Right ventricle myocardium superior (tissue), 1 donor: ENCODE measurements at places on chromosomes 12 and 14.

GRCh38 chr12:42130672-42131402, 13.8 kb downstream of the GXYLT1 start:
- DNase-seq: peak; percentile 46

DNA sequence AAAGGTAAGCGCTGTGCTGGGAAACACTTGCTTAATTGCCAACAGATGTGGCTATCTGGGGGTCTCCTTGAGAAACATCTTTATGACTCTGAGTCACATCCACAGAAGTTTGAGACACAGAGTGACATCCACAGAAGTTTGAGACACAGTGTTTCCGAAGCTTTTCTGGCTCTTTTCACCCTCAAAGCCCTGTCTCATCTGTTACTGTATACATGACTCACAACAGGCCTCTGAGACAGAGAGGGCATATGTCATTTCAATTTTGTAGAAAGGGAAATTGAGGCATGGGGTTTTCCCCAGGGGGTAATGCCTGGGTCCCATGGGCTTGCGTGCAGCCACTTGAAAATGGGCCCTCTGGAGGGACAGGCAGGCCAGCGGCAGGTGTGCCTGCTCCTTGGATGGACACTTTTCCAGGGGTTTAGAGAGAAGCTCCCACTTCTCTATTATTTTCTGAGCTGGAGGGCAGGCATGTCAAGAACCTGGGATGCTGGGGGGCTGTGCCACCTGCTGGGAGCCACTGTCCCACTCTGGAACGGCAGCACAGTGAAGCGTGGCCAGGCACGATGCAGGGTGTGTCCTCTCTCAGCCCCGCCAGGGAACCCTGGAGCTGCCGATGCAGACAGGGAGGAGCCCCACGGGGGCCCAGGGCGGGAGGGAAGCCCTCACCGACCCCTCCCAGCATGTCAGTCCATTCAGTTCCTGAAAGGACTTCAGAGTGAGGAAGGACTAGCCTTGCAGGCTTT, 111.3 kb upstream of the FKBP4 start:
- no peak for DNase-seq

GRCh38 chr12:9041321-9041720, 52.0 kb downstream of the KLRG1 start:
- no peak for DNase-seq

DNA sequence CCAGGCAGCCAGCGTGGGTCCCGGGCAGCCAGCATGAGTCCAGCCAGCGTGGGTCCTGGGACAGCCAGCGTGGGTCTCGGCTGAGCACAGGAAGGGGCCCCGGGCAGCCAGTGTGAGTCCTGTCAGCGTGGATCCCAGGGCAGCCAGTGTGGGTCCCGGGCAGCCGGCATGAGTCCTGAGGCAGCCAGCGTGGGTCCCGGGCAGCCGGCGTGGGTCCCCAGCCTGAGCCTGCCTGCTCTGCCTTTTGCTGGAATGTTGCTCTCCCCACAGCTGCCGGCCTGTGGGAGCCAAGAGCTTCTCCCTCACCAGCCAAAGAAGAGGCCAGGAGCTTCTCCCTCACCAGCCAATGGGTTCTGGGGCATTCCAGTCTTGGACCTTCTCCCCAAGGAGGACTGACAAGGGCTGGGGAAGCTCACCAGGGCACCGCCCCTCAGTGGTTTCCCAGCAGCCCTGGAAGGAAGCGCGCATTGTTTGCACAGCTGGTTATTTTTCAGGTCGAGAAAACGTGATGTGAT, 15.0 kb upstream of the RFLNA start:
- DNase-seq: no peak

GRCh38 chr14:99907761-99908652, 114.8 kb downstream of the EML1 start:
- no peak for DNase-seq

GRCh38 chr14:75249251-75249957, 29.2 kb upstream of the FOS start:
- no peak for DNase-seq

GRCh38 chr12:131378861-131379665, 331.8 kb upstream of the SFSWAP start:
- no peak for DNase-seq

- no peak for DNase-seq
Measured at GRCh38 chr12:49750027-49750995, 9.0 kb downstream of the TMBIM6 start.

DNA sequence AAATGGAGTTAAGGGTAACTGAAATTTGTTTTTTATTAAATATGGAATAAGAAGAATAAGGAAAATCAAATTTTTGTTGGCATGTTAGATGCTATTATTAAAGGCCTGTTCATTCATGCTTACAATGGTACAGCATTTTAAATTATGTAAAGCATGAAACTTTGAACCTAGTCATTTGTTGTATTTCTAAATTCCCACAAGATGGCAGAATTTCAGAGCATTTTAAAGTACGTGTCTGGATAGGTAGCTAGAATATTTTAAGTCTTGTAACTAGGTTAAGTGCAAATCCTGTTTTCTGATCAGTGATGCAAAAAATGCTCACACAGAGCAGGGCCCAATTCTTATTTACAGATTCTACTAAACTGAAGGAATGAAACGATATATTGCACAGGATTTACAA, 585.6 kb upstream of the MIS18BP1 start:
- no peak for DNase-seq

GRCh38 chr12:5648692-5649359, 216.9 kb downstream of the NTF3 start:
- no peak for DNase-seq

DNA sequence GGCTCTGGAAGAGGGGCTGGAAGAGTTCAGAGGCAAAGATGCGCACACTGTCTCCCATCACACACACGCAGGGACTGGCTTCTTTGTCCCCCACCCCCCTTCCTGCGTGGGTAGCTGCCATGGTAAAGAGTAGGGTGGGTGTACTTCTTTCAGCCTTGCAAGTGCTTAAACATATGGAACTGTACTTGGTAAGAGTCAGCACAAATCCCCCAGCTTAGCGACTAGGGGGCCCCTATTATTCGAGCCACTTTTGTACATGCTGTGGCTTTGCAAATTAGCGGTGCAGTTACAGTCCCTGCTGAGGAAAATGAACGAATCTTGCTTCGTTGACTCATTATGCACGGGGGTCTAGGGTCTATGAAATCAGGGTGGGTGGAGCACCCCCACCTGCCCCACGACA, 123.8 kb downstream of the AACS start:
- DNase-seq: no peak

- DNase-seq: no peak
Measured at GRCh38 chr14:28656704-28657255, 109.8 kb upstream of the FOXG1 start.

DNA sequence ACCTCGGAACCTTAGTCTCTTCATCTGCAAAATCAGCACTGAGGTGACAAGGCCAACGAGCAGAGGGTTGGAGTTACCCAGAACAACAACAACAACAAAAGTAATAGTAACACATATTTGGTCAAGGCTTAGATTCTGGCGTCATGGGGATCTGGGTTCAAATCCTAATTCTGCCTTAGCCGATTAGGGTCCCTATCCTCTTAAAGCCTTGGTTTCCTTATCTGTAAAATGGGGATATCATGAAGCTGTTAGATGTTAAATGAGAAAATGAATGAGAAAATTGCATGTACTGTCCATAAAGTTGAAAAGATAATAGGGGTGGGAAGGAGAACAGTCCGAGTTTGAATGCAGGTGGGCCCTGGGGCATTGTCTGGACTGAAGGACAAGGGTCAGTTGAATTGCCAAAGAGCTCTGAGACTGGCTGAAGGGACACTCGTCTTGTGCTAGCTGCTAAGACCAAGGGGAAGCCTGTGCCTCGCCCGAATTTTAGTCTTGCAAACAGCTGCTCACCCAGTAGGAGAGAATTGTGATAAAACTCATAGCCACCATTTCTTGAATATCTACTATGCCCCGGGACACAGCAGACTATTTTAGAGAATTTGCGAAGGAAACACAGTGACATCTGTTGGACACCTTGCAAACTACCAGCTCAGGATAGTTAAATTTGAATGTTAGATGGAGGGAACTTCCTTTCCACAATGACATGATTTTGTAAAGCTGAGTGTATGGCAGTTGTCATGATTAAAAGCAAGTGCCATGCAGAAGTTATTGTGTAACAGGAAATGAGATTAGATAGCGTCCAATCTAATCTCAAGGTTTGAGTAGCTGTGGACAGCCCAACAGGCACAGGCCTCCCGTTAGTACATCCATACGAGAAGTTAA, 6.8 kb upstream of the HNF1A start:
- no peak for DNase-seq

DNA sequence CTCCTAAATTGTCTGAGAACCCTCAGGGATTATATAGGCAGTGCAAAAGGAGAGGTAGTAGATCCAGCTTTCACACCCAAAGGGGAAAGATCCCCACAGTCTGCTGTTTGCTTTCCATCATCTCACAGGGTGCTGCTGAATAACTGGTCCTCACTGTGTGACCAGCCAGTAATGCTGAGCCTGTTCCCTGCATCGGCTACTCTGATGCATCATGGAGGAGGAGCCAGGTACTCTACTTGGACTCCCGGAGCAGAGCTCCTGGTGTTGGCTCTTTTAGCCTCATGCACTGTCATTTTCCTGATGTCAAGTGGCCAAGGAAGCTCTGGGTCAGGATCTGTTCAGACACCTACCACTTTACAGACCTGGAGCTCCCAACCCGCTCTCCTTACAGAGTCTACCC, 127.4 kb upstream of the ATF1 start:
- no peak for DNase-seq

GRCh38 chr14:23631702-23632460, 4.3 kb upstream of the DHRS2 start:
- DNase-seq: peak; percentile 67

DNA sequence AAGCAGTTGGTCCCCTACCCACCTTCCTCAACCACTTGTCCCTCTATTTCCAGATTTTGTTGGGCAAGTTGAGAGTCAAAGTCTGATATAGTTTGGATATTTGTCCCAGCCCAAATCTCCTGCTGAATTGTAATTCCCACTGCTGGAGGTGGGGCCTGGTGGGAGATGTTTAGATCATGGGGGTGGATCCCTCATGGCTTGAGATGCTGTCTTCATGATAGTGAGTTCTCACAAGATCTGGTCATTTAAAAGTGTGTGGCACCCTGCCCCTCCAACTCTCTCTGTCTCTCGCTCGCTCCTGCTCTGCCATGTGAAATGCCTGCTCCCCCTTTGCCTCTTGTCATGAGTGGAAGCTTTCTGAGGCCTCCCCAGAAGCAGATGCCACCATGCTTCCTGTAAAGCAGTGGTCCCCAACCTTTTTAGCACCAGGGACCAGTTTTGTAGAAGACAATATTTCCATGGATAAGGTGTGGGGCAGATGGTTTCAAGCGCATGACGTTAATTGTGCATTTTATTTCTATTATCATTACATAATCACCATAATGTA, 37.3 kb upstream of the BCL11B start:
- no peak for DNase-seq

DNA sequence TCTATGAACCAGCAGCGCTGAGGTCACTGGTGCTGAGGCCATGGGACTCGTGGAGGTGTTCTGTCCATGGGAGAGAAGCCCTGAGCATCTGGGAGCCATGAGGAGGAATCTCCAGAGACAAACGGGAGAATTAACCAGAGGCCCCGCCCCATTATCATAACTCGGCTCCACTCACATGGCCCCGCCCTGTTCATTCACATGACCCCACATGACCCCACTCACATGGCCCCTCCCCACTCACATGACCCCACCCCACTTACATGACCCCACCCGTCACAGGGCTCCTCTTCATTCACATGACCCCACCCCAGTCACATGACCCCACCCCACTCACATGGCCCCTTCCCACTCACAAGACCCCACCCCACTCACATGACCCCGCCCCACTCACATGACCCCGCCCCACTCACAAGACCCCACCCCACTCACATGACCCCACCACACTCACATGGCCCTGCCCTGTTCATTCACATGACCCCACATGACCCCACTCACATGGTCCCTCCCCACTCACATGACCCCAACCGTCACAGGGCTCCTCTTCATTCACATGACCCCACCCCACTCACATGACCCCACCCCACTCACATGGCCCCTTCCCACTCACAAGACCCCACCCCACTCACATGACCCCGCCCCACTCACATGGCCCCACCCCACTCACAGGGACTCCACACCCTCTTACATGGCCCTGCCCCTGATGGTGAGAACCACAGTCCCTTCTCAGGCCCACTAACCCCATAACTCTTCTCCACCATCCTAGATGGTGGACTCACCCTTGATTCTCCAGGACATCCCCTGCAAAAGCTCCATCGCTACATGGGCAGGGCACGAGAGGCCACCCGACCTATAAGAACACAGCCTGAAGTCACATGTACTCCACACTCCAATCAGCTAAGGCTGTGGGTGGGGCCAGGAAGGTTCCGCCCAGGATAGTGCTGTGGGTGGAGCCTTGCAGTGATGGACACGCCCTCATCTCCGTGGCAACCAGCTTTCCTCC, 151.1 kb upstream of the SFSWAP start:
- no peak for DNase-seq

DNA sequence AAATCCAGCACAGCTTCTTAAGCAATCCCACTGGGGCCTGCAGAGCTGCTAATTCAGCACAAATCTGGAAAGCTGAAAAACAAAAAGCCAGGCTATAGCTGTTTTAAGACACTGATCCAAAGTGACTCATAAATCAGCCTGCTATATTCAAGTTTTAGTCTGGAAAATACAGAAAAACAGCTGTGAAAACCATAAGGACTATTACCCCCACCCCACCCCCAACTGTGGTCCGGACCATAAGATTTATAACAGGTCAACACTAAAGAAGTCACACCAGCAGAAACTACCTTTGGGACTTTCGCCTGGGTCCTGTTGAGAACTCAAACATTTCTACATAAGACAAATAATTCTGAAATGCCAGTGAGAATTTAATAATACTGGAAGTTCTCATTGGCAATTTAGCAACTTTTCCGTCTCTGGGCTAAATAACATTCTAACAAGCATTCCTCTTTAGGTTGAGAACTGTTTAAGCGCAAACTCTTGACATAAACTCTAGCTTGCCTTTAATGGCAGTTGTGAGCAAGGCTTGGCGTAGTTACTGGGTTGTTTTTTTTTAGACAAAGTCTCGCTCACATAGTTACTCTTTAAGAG, 3.3 kb downstream of the LRIG3 start:
- no peak for DNase-seq

DNA sequence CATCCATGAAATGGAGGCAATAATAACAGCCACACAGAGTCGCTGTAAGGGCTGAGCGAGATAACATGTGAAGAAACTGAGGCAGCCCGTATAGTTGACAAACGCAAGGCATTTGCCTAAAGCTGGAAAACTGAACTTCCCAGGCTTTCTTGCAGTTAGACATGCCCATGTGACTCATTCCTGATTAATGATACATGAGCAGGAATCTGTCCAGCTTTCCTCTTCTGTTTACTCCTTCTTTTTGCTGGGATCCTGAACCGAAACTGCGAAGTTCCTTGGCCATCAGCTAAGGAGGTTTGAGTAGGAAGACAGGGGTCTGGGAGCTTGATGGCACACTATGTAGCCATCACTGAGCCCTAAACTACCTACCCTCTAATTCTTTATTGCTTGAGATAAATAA, 52.2 kb downstream of the ST8SIA1 start:
- no peak for DNase-seq

GRCh38 chr12:37543966-37544668, 772.5 kb upstream of the ALG10B start:
- no peak for DNase-seq

- DNase-seq: no peak
Measured at GRCh38 chr14:77674931-77675330, 32.9 kb downstream of the ALKBH1 start.
